ENCODE measurements at places on chromosomes 2 and 18.

DNA sequence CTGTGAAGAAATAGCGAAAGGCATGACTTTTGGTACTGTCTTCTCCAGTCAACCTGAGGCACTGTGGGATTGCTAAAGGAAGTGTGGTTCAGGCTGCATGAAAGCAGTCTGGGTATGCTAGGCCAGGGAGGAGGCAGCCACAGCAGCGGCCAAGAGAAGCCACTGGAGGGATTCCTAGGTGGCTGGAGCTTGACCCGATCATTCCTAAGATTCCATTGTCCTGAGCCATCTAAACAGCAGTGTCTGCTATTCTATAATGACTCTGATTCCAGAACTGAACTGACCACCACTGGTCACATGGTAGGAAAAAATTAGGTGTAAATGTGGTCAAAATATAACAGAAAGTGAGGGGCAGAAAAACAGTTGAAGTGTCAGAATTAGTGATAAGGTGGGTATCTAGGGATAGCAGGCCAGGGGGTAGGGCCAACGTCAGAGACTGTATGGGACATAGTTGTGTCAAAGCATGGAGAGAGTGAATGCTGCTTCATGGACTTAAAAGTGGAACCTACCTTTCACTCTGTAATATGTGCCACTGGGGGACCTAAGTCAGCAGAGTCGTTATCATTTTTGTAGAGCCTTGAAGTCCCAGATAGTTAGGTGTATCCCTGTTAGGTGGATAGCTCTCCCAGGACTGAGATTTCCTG is 204.6 kb downstream of the CTNNA2 start:
- DNase-seq, result no peak

- no peak for DNase-seq
Observed at GRCh38 chr2:9179572-9180201, 26.9 kb upstream of the ASAP2 start.

DNA sequence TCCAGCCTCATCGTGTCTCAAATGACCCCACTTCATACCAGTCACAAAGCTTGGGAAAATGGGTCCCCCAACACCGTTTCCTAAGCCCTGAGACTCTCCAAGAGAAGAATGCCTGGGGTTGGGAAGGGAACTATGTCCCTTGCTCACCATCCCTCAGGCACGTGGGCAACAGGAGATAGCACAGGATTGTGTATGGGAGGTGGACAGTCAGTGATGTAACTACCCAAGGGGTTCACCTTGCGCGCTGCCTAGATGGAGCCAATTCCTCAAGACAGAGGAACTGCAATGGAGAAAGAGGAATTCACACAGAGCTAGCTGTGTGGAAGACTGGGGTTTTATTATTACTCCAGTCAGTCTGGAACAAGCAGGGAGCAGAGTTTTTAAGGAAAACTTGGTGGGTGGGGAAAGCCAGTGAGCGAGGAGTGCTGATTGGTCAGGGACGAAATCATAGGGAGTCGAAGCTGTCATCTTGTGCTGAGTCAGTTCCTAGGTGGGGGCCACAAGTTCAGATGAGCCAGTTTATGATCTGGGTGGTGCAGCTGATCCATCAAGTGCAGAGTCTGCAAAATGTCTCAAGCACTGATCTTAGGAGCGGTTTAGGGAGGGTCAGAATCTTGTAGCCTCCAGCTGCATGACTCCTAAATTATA is 13.8 kb upstream of the CXCR1 start:
- no peak for DNase-seq

GRCh38 chr2:43080571-43081021 is 145.8 kb downstream of the ZFP36L2 start:
- DNase-seq, result no peak

DNA sequence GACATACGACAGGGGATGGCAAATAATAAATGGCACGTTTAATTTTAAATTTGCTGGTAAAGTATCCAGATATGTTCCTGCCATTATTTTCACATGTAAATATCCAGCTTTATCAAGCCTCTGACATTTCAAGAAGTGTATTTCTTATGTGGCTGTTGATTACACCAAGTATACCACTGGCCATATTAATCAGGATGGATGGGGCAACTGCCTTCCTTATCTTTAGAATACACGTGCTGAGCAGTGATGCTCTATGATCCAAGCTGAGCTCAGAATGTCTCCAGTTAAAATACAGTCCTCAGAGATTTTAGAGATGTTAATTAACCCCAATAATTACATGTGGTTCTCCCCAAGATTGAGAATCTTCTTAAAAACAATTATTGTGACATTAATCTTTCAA is 38.3 kb upstream of the RAPGEF4 start:
- DNase-seq, result no peak

GRCh38 chr2:157853211-157853610 is 22.9 kb downstream of the ACVR1 start:
- no peak for DNase-seq
